ENCODE measurements at places on chromosomes 11 and 22. TPM values are rescaled to one million over a fixed set of nuclear protein-coding genes. Genes with fewer than 3 reads are reported as not detected.

DNA sequence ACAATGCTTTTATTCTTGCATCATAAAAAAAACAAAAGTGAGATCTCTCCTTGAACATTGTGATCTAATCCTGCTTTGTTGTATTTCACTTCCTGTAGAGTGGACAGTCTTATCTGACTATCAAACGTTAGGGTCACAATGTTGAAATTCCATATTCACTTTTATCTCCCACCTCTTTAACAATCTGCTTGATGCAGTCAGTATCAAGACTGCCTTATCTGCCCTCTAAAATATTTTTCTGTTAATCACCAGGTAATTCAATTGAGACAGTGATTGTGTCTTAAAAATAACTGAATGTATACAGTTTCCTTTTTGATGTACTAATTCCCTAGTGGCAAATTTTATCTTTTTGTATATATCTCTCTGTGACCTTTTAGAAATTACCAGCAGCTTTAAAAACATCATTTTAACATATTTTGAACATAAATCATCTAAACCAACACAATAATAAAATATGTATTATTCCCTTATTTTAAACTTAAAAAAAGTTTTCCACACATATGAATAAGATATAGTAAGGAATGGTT is 143.1 kb upstream of the MPPED2 start:
- no peaks in the 10 kb centered on the region for H3K27me3 ChIP-seq
- no peaks in the 10 kb centered on the region for H3K4me1 ChIP-seq
- no peak overlapping the region for H3K27ac ChIP-seq
- no peak for DNase-seq
- no peak overlapping the region for H3K4me3 ChIP-seq

The GRM5 gene
- not detected for total RNA-seq

DNA sequence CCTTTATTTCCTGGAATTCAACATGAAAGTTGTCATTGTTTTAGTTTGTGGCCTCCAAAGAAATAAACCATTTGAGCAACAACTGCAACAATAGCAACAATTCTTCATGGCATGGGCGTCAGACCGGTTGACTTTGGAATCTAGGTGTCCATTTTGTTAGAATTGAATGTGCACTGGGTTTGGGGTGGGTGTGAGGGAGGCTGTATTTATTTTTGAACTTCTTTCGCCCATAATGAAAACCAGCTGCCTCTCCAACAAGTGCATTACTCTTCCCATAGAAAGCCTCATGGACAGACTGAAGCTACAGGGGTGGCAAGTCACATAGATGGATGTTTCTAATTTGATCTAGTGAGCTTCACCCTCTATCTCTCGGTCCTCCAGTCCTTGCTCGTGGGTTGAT is 85.4 kb downstream of the ADAMTS15 start:
- H3K4me3 ChIP-seq: no peak overlapping the region
- no peaks in the 10 kb centered on the region for H3K4me1 ChIP-seq
- H3K27me3 ChIP-seq: peaks cover 10% of the 10 kb centered on the region
- no peak for DNase-seq
- no peak overlapping the region for H3K27ac ChIP-seq

DNA sequence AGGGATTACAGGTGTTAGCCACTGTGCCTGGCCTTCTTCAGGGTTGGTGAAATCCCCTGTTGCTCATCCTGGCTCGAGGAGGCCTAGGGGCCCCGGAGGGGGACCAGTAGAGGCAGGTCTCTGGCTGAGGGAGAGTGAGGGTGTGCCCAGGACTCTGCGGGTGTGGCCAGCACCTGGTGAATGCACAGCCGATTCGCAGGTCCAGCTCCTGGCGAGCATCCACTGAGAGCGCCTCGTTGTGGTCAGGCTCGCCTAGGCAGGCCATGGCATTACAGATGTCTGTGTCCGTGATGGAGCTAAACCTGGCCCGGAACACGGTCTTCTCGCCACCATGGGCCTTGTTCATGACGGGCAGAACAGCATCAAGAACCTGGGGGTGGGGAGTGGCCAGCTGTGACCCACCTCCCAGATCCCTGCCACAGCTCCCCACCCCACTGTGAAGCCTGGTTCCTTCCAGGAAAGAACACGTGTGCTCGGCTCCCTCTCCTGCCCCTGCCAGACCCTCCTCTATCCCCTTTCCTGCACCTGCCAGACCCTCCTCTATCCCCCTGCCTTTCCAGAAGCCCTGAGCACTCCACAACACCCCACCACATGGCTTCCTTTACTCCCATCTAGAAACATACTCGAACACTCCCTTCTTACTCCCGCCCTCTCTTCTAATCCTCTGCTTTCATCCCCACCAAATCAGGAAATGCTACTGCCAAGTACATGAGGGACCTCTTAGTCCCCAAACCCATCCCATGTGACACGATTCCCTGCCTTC is 12.4 kb downstream of the TOP3B start:
- DNase-seq: no peak
- H3K27ac ChIP-seq: no peak overlapping the region
- no peak overlapping the region for H3K4me3 ChIP-seq
- H3K27me3 ChIP-seq: no peaks in the 10 kb centered on the region

DNA sequence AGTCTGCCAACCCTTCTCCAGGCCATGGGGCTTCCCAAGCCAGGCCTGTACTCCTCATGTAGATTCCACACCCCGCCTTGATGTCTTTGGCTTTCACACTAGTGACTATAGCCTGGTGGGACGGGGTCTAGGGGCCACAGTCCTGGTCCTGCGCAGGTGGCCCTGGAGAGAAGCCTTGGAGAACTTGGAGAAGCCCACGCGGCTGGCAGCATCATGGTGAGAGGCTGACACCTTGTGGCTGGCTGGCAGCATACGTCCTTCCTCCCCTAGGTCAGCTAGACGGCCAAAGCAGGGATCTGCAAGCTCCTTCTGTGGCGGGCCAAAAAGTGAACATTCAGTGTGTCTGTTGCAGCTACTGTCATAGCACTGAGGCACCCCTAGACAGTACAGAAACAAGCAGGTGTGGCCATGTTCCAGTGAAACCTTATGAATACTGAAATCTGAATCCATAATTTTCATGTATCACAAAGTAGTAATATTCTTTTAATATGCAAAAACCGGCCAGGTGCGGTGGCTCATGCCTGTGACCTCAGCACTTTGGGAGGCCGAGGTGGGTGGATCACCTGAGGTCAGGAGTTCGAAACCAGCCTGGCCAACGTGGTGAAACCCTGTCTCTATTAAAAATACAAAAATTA is 42.0 kb downstream of the FAM83F start:
- H3K36me3 ChIP-seq: no peaks in the 10 kb centered on the region
- peak; percentile 73 for DNase-seq
- no peak overlapping the region for H3K4me3 ChIP-seq
- H3K27ac ChIP-seq: no peak overlapping the region
- H3K27me3 ChIP-seq: peaks cover 8% of the 10 kb centered on the region
- H3K4me1 ChIP-seq: peaks cover 31% of the 10 kb centered on the region

The RBM14 gene
- 182 TPM for total RNA-seq

DNA sequence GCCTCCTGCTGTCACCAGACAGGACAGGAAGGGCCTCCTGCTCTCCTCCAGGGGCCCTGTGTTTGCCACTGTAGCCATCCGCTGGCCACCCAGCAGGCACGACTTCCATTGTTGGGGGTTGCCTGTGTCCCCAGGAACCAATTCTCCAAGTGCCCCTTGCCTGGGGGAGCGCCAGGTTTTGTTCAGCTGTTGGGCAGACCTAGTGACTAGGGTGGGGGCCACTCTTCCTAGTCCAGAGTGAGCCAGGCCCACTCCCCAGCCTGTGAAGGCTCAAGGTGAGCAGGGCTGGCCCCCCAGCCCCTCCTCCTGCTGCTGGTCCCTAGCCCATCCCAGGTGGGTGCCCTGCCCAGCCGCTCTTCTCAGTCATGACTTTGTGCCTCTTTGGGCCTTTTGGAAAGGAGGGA is 30.9 kb downstream of the OSBPL5 start:
- H3K27me3 ChIP-seq: no peaks in the 10 kb centered on the region
- H3K36me3 ChIP-seq: no peaks in the 10 kb centered on the region
- H3K4me1 ChIP-seq: peaks cover 33% of the 10 kb centered on the region
- DNase-seq: no peak
- H3K4me3 ChIP-seq: no peak overlapping the region

The TMEM151A gene
- not detected for total RNA-seq

GRCh38 chr11:73114110-73114834 is 27.8 kb downstream of the FCHSD2 start:
- H3K4me3 ChIP-seq: no peak overlapping the region
- H3K27me3 ChIP-seq: no peaks in the 10 kb centered on the region
- peak overlapping the region; percentile 7 for H3K27ac ChIP-seq
- peaks cover 6% of the 10 kb centered on the region for H3K4me1 ChIP-seq
- no peak for DNase-seq

GRCh38 chr11:44261800-44262591 is 47.9 kb downstream of the ALX4 start:
- no peak overlapping the region for H3K4me3 ChIP-seq
- no peak for DNase-seq

Measured in activated CD8-positive, alpha-beta T cell treated with anti-CD3 and anti-CD28 coated beads, Interleukin-2, amount 10 ng/mL, durations not matched to agents 7 days and 5 days (primary cell).